ENCODE measurements at places on chromosomes 5 and 9. TPM values are rescaled to one million over a fixed set of nuclear protein-coding genes. Genes with fewer than 3 reads are reported as not detected.

Gene LCN10
- 20.2 TPM for polyA plus RNA-seq

Gene PKD2L2
- polyA plus RNA-seq = 0.83 TPM

GRCh38 chr5:136208916-136209315, 16.0 kb upstream of the SMIM32 start:
- DNase-seq = no peak

GRCh38 chr5:42641336-42642005, 115.1 kb upstream of the CCDC152 start:
- no peak for DNase-seq

DNA sequence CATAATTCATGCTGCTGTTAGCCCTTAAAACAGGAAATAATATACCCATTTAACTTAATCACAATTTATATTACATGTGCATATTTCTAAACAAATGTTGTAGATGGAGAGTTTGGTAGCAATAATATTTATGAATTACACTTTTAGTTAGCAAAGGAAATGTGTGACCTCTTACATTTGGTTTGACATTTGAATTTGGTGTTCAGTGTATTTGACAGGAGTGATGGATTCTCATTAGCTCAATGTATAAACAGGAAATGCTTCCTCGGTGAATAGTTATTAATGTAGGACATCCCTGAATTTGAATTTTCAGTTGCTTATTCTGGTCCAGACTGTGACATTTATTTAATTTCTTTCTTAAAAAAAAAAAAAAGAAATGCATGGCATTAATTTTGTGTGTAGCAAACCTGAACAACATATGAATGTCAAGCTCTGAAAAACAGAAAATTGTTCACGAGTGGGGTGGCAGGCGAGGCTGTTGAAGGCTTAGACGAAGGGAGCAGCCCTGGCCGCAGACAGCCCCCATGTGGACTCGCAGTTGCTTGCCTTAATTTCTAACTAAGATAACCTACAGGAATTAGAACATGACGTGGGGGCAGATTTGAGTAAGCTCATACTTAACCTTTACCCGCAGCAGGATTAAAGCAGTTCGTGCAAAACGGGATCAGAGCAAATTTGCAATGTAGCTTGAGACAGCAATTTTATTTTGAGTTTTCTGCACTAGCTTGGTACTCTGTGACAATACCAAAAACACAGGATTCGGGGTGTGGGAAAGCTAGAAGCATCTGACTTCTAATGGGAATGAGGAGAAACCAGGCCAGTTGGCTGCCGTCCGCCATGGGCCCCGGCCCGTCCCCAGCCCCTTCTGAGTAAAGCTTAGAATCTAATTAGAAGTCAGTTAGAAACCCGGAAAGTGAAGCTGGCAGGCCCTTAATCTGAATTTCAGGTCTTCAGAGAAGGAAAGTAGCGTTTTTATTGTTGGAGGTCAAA, 134.3 kb downstream of the MACROH2A1 start:
- no peak for DNase-seq

DNA sequence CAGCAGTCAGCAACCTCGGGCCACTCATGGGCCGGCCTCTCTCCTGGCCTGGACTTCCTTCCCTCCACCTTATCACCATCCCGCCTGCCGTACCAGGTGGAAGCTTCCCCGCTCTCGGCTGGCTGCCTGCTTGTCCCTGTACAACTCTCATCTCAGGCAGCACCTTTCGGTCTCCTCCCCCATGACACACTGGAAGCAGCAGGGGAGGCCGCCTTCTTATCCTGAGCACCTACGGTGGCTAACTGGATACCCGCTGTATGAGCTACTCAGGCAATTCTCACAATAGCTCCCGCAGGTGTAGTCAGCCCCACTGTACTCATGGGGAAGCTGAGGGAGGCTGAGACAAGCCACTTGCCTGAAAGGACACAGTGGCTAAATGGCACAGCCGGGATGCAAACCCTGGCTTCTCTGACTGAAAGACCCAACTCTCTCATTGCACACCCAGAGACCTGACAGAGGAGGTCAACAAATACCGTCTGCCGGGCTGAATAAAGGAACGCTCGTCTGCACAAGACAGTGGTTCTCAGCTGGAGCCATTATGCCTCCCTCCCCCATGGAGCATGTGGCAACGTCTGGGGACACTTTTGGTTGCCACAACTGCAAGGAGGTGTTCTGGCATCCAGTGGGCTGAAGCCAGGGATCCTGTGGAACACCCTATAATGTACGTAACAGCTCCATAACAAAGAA, 9.6 kb downstream of the STK10 start:
- no peak for DNase-seq

GRCh38 chr9:20988671-20989315, 42.6 kb downstream of the HACD4 start:
- no peak for DNase-seq

- no peak for DNase-seq
Measured at GRCh38 chr9:69070201-69070600, 34.6 kb downstream of the FXN start.

Gene ZDHHC11B
- polyA plus RNA-seq = 15.7 TPM

Gene BAAT
- polyA plus RNA-seq = 1.7 TPM

- DNase-seq = peak; percentile 31
Measured at GRCh38 chr9:100071271-100071670, 27.5 kb downstream of the ERP44 start.

DNA sequence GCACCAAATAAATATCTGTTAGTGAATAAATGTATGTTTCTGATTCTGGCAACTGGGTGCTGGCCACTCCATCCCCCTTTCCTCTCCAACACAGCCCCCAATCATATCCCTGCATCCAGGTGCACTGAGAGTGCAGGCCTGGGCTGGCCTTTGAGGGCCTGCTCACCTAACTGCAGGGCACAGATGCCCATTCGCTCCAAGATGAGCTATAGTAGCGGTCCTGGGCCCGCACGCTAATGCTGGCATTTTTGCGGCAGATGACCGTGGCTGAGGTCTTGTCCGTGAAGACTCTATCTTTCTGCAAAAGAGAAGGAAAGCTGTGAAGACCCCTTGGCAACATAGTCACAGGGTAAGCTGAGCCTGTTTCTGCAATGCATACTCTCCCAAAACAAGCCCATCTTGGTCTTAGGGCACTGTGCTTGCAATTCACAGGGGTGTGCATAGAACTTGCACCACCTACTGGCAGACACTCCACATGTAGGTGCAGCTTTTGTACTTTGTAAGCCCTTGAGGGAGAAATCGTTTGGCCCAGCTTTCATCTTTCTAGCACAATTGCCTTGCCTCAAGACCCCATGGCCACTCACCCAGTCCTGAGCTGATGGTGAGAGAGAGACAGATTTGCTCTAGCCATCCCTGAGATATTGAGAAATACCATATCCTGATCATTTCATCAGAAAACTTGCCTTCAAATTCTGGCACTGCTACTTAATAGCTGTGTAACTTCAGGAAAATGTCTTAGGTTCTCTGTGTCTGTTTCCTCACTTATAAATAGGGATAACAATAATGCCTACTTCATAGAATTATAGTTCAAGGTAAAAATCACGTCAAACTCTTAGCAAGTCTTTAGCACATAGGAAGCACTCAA, 13.5 kb downstream of the IL12B start:
- no peak for DNase-seq

DNA sequence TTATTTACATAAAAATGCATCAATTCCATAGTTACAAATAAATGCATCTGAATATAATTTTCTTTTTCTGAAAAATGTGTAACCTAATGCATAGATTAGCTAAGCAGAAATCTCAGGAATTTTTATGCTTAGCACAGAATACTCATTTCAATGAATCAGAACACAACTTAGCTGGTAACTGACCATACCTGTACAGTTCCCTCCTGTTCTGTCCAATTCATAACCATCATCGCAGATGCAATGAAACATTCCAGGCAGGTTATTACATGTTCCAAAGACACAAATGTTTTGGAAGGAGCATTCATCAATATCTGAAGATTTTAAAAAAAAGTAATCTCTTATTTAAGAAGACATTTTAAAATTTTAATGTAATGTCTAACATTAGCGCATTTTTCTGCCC, 219.4 kb downstream of the FBN2 start:
- DNase-seq = no peak

Gene ENTPD2
- 16.2 TPM for polyA plus RNA-seq

DNA sequence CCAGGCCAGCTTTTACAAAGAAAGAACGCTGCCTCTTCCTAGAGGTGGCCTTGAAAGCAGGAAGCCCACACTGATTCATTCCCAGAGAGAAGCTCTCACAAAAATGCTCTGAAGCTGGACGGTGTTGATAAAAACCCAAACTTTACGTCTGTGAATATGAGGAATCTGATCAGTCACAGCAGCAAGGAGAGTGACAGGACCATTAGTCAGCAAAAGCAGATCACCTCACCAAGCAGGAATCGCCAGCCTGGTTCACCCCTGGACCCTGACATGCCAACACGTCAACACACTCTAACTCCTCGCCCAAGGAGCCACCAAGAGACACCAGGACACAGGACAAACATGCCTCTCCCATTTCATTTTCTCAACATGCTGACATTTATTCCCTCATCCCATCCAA, 70.6 kb upstream of the ZNF622 start:
- no peak for DNase-seq

Gene GRIN1
- polyA plus RNA-seq = not detected

Gene FGF10
- polyA plus RNA-seq = 4.5 TPM

DNA sequence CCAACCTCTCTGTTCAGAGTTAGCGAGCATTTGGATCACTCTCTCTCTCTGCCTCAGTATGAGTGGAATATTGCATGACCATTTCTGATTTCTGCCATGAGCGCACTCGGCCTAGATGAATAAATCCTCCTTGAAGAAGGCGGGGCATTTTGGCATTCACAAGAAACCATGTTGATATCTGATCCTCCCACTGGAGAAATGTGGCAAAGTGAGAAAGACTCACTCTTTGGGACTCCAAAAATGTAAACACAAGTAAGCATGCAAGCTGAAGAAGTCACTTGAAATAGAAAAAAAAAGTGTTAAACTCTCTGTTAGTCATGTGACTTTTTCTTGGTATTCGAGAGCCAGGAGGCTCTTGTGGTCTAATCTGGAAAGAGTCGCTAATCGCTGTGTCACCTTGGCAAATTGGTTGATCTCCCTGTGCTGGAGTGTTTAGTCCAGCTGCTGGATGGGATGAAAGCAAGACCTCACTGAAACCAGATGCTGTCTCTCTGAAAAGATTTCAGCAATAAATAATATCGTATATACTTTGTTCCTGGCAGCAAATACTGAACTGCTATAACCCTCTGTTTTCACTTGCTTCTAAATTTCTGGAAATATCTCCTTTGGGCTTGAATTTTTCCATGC, 95.5 kb downstream of the GHR start:
- DNase-seq = peak; percentile 77

- DNase-seq = no peak
Measured at GRCh38 chr5:179333796-179334761, 11.2 kb downstream of the ADAMTS2 start.

DNA sequence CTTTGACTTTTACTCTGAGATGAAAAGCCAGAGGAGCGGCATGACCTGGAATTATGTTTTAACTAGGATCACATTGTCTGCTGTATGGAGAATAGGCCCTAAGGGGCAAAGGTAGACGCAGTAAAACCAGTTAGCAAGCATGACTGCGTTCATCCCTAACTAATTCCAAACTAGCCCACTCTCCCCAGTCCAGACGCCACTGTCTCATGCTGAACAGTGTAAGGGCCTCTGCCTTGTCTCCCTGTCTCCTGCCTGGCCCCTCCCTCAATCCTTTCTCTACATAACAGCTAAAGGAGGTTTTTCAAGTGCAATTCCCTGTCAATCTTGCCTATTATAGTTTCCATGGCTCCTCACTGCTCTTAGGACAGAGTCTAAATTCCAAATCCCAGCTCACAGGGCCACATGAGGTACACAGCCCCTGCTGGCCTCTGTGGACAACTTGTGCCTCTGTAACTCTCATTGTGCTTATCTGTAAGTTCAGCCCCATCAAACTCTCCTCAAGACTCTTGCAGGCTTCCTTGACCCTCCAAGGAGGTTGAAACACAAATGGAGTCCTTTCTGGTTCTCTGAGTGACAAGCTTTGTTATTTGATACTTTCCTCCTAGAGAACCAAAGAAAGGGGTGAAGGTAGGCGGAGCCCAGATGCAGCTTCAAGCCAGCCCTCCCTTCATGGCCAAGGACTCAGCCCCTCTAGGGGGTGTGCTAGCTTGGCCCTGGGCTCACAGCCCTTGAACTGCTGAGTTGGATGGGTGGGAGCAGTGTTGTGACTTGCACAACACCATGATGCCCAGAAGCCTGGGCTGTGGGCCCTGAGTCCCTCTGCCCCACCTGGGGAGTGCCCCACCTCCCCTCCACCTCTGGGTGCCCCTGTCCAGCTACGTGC, 16.0 kb upstream of the SLC22A4 start:
- no peak for DNase-seq

Gene AK8
- polyA plus RNA-seq = 0.37 TPM

GRCh38 chr9:112218908-112219307, 43.8 kb upstream of the SUSD1 start:
- no peak for DNase-seq

DNA sequence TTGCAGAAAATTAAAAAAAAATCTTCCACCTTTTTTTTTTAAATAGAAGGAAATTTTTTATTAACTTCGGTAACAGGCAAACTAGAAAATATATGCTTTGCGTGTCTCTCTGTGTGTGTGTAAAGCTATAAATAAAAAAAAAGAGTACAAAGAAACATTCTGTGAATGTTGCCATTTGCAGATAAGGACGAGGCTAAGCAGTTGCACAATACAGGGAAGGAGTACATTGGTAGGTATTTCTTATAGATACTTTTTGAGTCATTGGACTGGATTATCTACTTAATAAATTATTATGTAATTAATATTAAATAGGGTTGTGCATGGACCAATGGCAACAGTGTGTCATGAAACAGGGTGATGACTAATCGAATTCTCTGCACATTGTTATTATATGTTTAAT, 102.4 kb downstream of the CAMK4 start:
- no peak for DNase-seq

DNA sequence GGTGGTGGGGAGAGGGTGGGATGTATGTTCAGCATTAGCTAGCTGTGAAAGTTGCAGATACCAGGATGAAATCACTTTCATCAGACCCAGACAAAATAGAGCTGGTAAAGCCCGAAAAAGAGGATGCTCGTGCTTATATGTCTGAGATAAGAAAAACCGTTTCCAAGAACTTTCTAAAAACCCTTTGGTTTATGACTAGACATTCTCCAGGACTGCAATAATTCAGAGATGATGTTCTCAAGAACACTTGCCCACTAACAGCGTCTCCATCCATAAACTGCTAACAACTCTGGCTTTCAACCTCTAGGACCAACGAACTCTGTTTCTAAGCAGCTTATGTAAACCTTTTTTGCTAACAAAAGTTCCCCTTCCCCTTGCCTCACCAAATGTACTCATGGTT, 8.4 kb upstream of the AMACR start:
- DNase-seq = no peak

DNA sequence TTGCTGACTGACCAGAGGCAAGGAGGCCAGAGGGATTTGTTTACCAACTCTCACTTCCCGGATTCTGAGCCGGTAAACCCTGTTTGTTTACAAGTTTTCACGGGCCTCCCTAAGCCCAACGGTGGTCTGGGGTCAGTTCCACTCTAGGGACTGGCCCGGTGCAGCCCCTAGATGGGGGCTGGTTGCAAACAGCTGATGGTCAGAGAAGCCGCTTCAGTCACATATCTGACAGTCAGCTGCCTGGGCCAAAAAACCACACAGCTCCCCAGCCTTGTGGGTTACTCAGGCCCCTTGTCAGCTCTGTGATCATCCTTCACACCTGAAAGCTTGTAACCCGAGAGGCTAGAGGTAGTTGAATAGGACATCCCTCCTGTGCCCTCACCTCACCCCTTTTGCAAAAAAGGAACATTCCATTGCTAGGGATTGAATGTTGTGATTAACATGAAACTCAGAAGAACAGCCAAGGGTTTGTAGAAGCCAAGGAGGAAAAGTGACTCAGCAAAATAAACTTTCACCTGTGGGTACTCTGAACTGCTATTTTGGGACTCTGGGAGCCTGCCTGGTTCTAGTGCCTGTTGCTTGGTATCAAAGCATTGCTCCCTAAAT, 40.4 kb downstream of the SAR1B start:
- no peak for DNase-seq

Gene ABCA1
- 4.9 TPM for polyA plus RNA-seq

- DNase-seq = no peak
Measured at GRCh38 chr9:17906841-17907778, 328.2 kb downstream of the SH3GL2 start.
